ENCODE measurements at places on chromosomes 1 and 21. TPM values are rescaled to one million over a fixed set of nuclear protein-coding genes. Genes with fewer than 3 reads are reported as not detected.

Gene AMPD1
- polyA plus RNA-seq: 0.18 TPM

Gene RGS18
- polyA plus RNA-seq: 5.2 TPM

Gene IVL
- polyA plus RNA-seq: not detected

Gene ASCL5
- 0.28 TPM for polyA plus RNA-seq

Gene NBPF4
- polyA plus RNA-seq: not detected

Gene ELOA
- polyA plus RNA-seq: 39.4 TPM

Gene AJAP1
- polyA plus RNA-seq: 0.07 TPM

Gene HSD11B1
- polyA plus RNA-seq: 6.2 TPM

Gene OR2T11
- polyA plus RNA-seq: not detected

GRCh38 chr1:89725011-89725370 is 92.1 kb downstream of the LRRC8C start:
- DNase-seq: no peak

GRCh38 chr1:98668733-98669132 is 7.2 kb downstream of the SNX7 start:
- DNase-seq: no peak

- no peak for DNase-seq
Observed at GRCh38 chr21:17396948-17397347, 115.9 kb upstream of the CXADR start.

DNA sequence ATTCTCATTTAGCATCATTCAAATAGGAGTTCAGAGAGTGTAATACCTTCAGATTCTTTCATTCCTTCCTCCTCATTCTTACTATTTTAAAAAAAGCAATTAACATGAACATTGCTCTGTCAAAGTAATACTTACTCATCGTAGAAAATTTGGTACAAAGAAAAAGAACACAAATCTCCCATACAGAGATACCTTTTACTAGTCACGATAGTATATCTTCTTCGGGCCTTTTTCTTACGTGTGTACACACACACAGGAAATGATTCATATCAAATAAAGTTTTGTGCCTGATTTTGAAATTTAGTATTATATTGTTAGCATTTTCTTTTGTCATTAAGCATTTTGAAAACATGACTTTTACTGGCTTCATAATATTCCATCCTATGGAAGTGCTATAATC is 52.9 kb downstream of the NCF2 start:
- no peak for DNase-seq

DNA sequence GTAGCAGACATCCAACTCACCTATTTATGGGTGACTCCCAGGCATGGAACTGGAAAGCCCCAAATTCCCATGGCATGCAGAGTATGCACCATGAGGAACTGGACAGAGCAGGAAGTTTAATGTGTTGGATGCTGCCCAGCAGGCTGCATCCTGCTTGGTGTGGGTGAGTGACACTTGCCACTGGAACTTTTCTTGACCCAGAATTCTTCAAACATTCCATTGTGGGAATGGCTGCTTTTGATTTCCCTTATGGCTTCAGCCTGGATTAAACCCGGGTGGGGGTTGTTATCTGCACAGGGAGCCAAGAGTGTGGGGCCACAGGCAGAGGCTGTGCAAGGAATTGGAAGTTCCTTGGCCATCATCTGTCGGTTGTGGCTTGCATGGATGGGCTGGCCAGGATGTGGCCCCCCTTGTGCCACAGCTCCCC is 26.9 kb upstream of the BACE2 start:
- DNase-seq: no peak

DNA sequence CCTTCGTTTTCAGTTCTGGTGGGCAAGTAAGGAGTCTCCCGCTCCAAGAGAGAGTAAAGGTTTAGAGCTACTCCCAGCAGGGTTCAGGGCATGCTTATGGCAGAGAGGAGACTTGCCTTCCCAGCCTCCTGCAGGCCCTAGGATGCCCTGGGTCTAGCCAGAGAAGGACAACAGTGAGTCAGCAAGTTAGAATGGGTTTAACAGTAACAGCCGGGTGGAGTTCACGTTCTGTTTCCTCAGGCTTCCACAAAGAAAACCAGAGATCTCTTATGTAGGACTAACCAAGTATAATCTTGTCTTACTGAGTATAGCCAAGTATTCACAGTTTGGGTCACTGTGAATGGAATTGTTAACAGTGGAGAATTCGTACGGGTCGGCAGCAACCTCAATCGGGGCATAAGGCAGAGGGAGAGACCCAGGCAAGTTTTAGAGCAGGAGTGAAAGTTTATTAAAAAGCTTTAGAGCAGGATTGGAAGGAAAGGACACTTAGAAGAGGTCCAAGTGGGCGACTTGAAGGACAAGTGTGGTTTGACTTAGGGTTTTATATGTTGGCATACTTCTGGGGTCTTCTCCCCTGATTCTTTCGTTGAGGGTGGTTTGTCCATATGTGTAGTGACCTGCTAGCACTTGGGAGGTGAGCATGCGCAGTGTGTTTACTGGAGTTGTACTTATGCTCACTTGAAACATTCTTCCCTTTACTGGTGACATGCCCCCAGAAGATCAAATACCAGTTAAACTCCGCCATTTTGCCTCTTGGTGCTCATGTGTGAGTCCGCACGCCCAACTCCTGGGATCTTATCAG is 4.5 kb downstream of the OVAAL start:
- no peak for DNase-seq

DNA sequence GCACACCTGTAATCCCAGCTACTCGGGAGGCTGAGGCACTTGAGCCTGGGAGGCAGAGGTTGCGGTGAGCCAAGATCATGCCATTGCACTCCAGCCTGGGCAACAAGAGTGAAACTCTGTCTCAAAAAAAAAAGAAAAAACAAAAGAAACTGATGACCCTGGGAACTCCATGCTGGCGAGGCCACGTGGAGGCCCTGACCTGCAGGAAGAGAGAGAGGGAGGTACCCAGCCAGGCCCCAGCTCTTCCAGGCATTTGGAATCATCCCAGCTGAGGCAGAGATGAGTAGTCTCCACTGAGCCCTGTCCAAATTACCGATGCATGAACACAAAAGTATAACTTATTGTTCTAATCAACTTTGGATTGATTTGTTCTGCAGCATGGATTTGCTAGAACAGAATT is 132.0 kb upstream of the ZBTB40 start:
- no peak for DNase-seq

DNA sequence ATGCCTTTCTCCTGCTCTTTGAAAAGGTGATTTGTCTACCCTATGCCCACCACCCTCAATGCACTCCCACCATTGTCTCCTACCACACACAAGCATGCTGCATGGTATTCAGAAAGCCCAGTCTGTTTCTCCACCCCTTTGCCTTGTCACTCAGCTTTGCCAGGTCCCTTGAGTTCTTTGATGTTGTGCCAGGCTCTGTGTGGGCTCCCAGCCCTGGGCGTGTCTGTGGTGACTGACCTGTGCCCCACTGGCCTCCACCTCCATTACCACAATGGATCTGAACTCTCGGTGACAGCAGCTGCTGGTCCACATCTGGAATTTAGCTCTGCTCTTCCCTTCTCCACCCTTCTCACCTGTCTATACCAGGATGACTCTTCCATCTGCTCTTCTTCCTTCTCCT is 34.9 kb downstream of the ATP2B4 start:
- no peak for DNase-seq

DNA sequence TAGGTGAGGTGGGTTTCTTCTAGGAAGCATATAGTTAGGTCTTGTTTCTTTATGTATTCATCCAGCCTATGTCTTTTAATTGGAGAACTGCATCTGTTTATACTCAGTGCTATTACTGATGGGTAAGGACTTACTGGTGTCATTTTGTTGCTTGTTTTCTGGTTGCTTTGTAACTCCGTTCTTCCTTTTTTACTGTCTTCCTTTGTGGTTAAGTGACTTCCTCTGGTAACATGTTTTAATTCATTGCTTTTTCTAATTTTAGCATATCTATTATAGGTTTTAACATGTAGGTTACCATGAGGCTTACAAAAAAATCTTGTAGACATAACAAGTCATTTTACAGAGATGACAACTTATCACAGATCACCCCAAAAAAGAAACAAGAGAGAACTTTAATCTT is 160.8 kb downstream of the VAV3 start:
- DNase-seq: no peak

DNA sequence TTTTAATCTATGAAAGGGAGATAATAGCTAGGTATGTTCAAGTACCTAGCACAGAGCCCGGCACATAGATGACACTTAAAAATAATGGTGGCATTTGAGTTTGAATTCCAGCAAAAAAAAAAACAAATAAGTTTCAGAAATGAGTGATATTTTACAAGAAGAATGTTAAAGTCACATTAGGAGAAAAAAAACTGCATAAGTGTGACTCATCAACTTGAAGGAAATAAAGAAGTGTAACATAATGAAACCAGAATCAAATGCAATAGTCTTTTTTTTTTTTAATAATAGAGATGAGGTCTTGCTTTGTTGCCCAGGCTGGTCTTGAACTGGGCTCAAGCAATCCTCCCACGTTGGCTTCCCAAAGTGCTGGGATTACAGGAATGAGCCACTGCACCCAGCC is 17.1 kb downstream of the DNASE2B start:
- DNase-seq: no peak

DNA sequence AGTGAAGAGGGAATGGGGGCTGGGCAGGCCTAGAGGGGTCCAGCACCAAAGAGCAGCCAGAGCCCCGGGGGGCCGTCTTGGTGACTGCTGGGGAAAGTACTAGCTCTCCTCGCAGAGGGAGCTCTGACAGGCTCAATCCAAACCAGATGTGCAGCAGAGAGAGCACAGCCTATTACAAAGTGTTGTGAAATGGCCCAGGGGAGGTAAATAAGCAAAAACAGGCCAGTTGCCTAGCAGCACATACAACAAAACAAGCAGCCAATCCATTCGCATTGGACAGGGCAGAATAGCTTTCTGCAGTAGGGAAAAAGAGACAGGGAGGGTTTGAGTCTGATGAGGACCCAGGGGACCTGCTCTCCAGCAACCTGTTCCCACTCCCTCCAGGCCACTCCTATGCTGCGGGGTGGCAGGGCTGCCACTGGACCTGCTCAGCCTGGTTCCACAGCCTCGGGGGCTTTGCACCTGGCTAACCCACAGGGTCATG is 239.6 kb upstream of the FGGY start:
- peak; percentile 89 for DNase-seq

GRCh38 chr1:25103164-25103795 is 129.0 kb downstream of the SYF2 start:
- DNase-seq: peak; percentile 36

DNA sequence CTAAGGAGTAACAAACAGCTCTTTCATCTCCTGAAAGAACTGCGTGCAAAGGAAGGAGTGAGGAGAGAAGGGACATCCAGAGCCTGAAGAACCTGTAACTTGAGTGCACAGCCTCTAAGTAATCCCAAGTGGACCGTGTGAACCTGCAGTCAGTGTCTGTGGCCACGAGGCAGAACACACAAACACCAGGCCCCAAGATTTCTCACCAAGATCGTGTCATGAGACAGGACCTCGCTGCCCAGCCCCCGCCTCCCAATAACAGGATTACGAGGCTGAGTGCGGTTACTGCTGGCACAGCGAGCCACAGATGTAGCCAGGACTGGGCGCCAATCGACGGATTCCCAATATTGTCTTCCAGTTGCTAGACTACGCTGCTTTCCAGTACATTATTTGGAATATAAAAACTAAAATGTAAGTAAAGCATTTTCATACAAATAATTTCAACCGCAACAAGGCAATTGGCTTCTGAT is 101.3 kb upstream of the SLC25A33 start:
- DNase-seq: no peak

GRCh38 chr1:51189421-51190073 is 46.5 kb upstream of the RNF11 start:
- DNase-seq: peak; percentile 53

DNA sequence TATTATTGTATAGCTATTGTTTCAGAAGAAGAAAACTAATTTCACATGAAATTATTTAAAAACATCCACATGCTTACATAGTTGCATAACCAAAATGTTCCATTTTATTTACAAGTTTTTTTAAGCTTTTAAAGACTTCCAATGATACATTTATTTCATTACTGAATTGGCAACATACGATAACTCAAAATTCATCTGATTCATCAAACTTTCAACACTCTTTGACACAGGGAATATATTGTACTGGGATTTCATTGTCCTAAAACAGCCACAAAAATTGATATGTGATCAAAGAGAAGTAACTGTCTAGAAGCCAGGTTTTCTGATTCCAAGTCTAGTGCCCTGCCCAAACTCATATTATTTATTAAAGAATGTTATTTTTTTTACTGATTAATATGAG is 131.4 kb upstream of the USP24 start:
- no peak for DNase-seq

GRCh38 chr1:38558500-38559445 is 300.8 kb downstream of the RRAGC start:
- no peak for DNase-seq

DNA sequence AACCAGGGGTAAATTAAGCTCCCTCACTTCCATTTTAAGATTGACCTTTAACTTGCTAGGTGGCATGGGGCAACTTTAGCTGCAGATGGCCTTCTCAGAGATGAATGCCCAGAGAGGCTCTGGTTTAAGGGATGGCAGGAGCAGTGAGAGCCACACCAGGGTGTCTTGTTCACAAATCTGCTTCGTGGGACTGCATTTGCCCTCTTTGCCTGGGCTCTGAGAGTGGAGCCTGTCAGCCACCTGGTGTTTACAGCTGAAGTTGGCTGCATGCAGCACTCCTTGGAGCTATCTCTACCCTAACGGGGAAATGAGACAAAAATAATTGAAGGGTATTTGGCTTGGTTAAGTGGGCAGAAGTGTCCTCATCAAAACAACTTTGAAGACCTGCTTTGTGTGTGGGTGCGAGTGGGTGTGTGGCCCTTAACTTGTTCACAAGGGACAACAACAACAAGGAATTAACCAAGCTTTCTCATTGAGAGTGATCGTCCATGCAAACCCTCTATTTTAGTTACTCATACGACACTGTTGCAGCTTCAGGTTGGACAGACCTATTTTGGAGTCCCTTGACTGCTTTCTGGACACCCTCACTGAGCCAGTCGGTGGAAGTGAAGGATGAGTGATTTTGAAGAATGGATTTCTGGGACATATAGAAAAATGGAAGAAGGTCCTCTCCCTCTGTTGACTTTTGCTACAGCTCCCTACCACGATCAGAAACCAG is 29.8 kb downstream of the PGM1 start:
- no peak for DNase-seq
